Activated T-cell treated with anti-CD3 and anti-CD28 coated beads for 24 hours (primary cell): ENCODE measurements at places on chromosomes 3 and 15.

DNA sequence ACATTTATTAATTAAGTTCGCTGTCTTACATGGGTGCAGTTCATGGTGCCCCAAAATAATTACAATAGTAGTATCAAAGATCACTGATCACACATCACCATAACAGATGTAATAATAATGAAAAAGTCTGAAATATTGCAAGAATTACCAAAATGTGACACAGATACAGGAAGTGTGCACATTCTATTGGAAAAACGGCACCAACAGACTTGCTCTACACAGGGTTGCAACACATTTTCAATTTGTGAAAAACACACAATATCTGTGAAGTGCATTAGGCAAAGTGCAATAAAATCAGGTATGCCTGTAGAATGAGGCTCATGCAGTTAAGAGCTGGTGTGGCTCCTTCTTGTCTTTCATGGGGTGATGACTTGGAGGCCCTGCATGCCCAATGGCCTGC is 265.8 kb downstream of the RPLP1 start:
- DNase-seq, result no peak

GRCh38 chr15:63603516-63603915 is 6.3 kb downstream of the FBXL22 start:
- no peak for DNase-seq

GRCh38 chr3:142007710-142008399 is 131.4 kb downstream of the ATP1B3 start:
- DNase-seq, result no peak

GRCh38 chr3:28617821-28618220 is 269.2 kb upstream of the AZI2 start:
- DNase-seq, result no peak

- DNase-seq, result peak; percentile 57
Observed at GRCh38 chr3:187150599-187150998, 11.3 kb upstream of the RPL39L start.

GRCh38 chr3:150237490-150237889 is 170.6 kb upstream of the TSC22D2 start:
- DNase-seq, result no peak

- DNase-seq, result no peak
Observed at GRCh38 chr15:46265664-46266347, 631.0 kb downstream of the SQOR start.

GRCh38 chr15:74464216-74464615 is 3.3 kb upstream of the UBL7 start:
- no peak for DNase-seq

DNA sequence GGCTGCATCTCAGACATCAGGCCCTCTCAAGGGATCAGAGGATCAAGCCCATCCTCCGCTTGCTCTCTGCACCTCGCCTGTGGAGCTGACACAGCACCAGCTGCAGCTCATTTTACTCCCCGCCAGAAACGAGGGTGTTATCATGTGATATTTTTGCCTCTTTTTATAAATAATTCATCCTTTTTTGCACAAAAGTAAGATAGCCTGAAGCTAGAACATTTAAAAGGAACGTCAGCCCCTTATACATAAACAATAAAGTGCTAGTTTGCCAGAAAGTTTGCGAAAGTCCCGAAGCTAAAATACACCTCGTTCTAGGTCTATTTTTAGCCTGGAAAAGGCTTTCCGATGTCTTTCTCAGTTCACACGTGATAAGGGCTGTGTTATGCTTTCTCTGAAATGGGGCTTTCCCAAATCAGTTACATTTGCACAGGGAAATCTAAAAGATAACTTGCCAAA is 9.6 kb upstream of the FAM174B start:
- no peak for DNase-seq

- no peak for DNase-seq
Observed at GRCh38 chr3:57974796-57975388, 33.3 kb upstream of the FLNB start.

GRCh38 chr3:50316657-50317242 is 5.8 kb downstream of the HYAL2 start:
- no peak for DNase-seq

GRCh38 chr3:59880717-59881116 is 830.9 kb upstream of the CFAP20DC start:
- no peak for DNase-seq

- DNase-seq, result no peak
Observed at GRCh38 chr15:32738666-32739065, 20.9 kb downstream of the GREM1 start.

DNA sequence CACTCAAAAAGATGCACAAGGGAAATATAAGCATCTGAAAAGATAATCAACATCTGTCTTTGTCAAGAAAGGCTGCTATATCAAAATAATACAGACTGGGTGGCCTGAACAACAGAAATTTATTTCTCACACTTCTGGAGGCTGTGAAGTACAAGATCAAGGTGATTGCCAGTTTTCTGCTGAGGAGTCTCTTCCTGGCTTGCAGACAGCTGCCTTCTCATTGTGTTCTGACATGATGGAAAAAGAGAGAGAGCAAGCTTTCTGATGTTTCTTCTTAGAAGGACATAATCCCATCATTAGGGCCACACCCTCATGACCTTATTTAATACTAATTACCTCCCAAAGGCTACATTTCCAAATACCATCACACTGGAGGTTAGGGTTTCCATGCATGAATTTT is 1573.3 kb downstream of the SI start:
- no peak for DNase-seq

DNA sequence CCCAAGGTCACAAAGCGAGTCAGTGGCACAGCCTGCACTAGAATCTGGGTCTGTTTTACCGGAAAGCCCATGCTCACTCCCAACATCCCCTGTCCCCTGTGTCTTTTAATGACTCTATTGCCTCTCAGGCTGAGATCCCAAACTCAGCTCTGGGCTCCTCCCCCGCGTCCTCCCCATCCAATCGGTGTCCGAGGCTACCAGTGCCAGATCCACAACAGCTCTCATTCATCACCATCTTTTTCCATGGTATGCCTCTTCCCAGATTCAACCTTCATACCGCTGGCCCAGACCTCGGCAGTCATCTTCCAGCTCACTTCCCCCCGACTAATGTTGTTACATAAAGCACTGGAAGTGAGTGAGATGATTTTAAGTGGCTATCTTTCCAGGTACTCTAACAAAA is 16.1 kb upstream of the KY start:
- DNase-seq, result no peak

DNA sequence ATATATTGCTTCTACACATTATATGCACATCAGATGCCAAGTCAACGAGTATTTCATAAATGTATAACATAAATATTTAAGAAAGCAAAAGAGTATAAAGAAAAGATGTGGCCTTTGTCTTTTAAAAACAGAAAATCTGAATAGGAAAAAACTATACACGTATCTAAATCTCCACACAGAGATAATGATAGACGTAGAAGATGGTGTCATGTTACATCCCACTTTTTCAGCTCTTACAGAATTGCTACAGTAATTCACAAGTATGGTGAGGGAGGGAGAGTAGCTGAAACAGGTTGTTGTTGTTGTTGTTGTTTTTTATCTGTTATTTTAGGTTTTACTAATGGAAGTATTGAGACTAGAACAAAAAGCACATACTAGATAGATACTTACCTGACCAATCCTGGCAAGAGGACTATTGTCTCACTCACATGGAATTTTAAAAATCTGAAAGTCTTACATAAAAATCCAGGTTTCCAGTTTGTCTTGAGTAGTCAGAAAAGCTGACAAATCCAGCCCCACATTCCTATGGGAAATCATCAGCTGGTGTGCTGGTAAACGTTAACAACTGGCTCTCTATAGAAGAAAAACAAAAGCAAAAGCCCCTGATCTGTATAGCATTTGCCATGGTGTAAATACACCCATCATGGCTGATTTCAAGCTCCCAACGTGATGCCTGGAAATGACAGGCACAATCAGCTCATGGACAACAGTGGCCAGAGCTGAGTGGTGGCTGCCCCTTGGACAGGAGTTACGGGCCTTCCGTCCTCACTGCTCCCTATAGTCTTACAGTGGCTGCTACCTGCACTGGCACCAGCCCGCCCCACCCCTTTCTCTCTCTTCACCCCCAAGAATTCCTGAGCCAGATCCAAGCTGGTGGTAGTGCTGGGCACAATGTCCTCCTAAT is 47.4 kb upstream of the VGLL4 start:
- DNase-seq, result no peak

GRCh38 chr3:104273046-104273649 is 1093.6 kb upstream of the ALCAM start:
- DNase-seq, result no peak

DNA sequence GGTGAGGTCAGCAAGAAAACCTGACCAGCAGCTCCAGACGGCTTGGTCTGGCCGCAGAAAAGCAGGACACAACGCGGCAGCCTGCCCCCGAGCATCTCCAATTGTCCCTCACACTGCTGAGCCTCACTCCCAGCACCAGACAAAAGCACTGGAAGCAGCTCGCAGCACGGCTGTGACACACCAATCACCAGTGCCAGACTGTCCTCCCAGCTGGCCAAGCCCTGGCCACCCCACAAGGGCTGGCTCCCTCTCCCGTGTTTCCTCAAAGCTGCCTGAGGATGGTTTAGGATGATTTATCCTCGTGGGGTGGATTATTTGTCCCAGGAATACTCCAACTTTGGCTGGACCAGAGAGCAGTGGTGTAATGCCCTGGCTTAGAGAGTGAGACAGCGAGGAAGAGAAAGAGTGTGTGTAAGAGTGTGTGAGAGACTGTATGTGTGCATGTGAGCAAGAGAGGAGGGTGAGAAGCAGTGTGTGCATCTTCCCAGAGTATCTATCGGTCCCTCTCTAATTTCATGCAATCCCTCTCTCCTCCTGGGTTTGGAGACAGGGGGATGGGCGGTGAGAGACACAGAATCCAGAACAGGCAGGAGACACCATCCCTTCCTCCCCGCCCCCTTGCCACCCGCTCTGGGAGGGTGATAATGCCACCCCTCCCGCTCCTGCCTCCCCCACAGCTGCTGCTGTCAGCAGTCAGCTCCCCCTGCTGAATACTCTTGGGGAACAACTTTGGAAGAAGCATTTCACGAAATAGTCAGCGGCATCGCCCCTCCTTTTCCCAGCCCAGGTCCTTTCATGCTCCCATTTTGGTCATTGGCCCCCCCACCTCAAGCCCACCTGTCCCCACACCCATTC is 34.2 kb downstream of the SEMA5B start:
- DNase-seq, result no peak

DNA sequence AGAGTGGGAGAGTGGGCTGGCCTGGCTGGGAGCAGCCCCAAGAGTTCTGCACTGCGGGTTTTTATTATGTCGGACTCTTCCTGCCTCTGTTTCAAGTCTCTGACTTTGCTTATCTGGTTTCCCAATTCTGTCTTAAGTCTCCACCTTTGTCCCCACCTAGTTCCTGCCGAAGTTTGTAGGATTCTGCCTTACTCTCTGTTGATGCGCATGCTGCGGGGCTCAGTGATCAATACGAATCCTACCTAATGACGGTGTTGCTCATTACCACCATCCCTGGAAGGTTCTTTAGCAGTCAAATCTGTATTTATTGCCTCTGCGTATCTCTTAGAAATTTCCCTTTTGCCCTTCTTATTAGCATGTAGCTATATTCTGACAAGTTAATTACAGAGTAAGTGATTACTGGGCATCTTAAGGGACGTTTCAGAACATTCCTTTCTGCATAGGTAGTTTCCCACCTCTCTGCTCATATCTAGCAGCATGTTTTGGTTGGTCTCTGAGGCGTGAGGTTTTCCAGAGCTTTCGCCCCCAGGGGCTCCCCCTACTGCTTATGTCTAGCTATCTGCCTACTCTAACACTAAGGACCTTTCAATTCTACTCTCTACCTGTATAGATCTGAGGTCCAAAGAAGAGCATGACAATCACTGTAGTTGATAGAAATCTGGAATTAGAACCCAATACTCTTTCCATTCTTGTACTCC is 236.0 kb upstream of the EIF1B start:
- no peak for DNase-seq

- no peak for DNase-seq
Observed at GRCh38 chr3:187746059-187746441, 782 bp upstream of the BCL6 start.

GRCh38 chr3:110711851-110712516 is 359.6 kb upstream of the NECTIN3 start:
- DNase-seq, result no peak

GRCh38 chr3:25412269-25412668 is 15.8 kb upstream of the RARB start:
- no peak for DNase-seq

- DNase-seq, result no peak
Observed at GRCh38 chr15:29978411-29979382, 104.1 kb upstream of the GOLGA8J start.

GRCh38 chr15:71484080-71484479 is 326.3 kb upstream of the NR2E3 start:
- no peak for DNase-seq

DNA sequence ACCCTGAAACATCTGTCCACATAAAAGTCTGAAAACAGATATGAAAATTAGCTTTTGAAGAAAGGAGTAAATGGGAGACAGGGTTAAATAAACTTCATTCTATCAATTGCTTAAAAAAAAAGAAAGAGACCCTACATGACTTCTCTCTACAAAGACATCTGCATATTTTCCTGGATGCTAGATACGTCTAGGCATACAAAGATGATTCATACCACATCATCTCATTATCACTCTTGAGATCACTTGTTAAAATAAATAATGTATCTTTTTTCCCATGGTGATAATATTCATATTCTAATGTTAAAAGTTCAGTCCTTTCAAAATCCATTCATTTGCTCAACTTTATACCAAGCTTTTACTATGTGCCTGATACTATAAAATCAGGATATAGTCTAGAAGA is 295.8 kb downstream of the MAGI1 start:
- no peak for DNase-seq

- DNase-seq, result peak; percentile 82
Observed at GRCh38 chr15:89057506-89058133, 30.6 kb upstream of the ABHD2 start.

DNA sequence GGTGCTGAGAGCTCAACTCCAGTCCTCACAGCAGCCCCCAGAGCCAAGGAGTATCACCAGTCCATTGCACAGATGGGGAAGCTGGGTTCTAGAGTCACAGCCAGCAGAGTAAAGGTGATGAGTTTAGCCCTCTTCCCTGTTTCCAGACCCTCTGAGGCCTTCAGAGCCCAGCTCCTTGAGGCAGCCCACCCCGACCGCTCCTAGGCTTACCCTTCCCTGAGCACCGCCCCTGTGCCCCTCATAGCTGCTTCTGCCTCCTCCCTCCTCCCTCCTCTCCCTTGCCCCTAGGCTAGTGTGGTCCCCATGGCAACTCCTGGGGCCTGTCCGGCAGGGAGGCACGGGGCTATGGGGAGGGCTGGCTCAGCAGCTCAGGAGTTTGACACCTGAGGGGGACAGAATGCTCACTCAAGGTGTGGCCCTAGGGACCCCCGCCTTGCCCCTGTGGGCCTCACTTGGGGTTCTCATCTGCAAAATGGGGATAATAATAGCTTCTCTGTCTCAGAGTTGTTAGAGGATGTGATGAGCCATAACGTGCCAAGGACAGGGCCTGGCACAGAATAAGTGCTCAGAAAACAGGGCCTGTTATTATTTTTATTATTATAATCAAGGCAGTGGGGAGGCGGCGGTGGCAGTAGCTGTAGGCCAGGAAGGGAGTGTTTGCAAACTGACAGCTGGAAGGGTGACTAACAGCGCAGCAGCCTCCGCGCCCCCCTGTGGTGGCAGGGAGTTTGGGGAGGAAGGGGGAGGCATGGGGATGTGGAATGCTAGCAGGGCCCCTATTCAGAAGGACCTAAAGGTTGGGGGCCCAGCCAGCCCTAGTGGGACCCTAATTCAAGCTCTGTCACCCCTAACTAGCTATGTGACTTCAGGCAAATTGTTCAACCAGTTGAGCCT is 11.5 kb downstream of the CSK start:
- no peak for DNase-seq
